ENCODE measurements at places on chromosomes 5 and 9. TPM values are rescaled to one million over a fixed set of nuclear protein-coding genes. Genes with fewer than 3 reads are reported as not detected.

Gene CARTPT
- not detected for polyA plus RNA-seq

Gene CCDC112
- polyA plus RNA-seq = 17.5 TPM

Gene TMEFF1
- 5.9 TPM for polyA plus RNA-seq

Gene ZDHHC11B
- polyA plus RNA-seq = 2.1 TPM

Gene SLC22A4
- 9.2 TPM for polyA plus RNA-seq

Gene NPR3
- 21.5 TPM for polyA plus RNA-seq

Gene TLE1
- 75.9 TPM for polyA plus RNA-seq

Gene BTNL9
- 5.6 TPM for polyA plus RNA-seq

Gene KLHL9
- 56.8 TPM for polyA plus RNA-seq

Gene PCAT7
- polyA plus RNA-seq = 0.43 TPM
